ENCODE measurements at places on chromosomes 5 and 9.

GRCh38 chr9:136090768-136091581 is 4.1 kb downstream of the NACC2 start:
- ATAC-seq, result no peak

DNA sequence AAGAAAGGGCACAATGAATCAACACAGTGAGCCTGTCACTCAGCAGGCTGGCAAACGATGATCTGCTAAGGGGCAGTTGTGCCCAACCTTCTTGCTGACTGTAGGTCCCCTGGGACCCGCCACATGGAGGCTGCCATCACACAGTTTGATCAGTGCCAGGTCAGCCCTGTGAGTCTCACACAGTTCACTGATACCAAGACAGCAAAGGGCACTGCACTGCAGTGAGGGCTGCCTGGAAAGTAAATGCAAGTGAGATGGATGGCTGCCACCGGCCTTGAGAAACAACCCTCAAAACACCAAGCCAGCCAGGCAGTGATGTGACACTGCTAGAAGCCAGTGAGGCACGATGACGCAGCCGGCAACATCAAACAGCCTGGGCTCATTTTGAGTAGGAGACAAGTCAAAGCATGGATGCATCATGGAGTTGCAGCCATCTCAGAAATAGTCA is 30.3 kb downstream of the FOXD1 start:
- no peak for ATAC-seq

DNA sequence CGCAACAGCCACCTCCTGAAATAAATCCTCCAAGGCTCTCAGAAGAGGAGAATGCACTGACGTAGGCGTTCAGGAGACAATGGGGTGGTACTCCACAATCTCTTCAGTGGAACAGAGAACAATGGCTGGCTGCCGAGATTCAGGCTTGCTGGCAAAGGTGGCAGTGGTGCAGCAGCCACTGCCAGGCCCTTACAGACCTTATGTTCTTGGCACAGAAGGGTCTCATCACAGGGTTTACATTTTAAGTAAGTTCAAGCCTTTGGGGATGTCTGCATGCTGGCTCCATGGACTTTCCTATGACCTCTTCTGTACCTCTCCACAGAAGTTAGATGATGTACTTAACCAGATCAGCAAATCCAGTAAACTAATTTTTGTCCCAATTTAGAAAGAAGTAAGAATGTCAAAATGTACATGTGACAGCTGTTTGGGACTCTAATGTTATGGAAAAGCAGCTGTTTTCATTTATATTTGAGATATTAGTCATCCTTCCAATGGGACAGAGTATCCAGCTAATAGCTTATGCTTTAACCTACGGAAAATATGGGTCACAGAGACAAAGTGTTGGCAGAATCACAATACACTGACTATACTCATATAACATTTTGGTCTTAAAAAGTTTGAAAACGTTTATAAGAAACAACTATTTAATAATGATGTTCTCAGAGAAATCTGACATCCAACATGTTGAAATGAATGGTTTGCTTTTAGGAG is 180.9 kb downstream of the MAPKAP1 start:
- no peak for ATAC-seq

DNA sequence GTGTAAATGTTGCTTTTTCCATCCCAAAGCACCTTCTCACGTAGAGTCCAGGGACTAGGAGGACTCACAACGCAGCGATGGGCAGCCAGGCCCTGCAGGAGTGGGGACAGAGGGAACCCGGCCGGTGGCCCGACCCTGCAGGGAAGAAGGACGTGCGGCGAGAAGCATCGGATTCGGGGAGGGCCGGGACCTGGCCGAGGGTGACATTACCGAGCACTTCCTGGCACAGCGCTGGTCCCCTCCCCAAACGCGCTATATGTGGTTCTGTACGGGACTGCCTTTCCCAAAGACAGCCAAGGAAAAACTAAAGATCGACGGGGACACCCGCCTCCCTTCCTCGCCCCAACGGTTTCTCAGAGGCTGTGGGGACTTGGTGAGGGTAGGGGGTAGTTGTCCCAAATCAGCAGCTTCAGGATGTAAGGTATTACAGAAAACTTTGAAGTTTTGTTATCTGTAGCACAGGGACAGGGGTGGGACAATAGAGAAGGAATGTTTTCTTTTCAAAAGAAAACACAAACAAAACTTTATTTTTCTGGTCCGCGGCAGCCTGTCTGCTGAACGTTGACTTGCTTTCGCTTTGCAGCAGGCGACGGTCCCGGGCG is 887 bp upstream of the MAP3K1 start:
- peak; percentile 0 for ATAC-seq

GRCh38 chr9:116152390-116152789 is 1.2 kb upstream of the PAPPA start:
- ATAC-seq, result no peak

DNA sequence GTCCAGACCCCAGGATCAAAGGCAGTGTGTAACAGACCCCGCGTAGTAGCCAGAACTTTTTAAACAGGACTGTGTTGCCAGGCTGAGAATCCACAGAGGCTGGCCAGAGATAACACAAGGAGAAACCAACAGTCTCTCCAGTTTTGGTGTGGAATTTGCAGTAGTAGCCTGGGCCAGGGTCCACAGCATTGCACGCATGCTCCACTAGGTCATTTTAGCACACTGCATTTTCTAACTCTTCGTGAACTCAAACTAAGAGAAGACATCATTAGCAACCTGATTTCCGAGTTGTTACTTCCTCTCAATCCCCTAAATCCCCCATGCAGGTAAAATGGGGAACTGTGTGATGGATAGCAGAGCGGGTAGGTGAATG is 119.6 kb downstream of the BOD1 start:
- no peak for ATAC-seq

GRCh38 chr9:84827216-84827765 is 157.8 kb downstream of the NTRK2 start:
- ATAC-seq, result no peak

DNA sequence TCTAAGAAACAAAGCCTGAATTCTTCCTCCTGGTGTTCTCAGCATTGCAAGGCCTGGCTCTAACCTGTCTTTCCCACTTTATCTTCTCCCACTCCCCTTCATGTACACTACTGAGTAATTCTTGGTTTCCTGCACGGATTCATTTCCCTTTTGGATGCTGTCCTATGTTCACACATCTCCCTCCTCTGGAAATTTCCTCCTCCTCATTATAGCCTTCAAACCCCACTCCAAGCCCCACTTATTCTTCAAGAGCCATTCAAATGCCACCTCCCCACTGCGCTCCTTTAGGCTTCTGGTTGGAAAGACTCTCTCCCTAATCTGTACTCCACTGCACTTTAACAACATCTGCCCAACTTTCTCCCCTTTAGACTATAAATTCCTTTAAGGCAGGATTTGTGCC is 28.2 kb upstream of the C5orf63 start:
- ATAC-seq, result no peak

- ATAC-seq, result no peak
Measured at GRCh38 chr5:38764937-38765391, 80.8 kb upstream of the OSMR start.

DNA sequence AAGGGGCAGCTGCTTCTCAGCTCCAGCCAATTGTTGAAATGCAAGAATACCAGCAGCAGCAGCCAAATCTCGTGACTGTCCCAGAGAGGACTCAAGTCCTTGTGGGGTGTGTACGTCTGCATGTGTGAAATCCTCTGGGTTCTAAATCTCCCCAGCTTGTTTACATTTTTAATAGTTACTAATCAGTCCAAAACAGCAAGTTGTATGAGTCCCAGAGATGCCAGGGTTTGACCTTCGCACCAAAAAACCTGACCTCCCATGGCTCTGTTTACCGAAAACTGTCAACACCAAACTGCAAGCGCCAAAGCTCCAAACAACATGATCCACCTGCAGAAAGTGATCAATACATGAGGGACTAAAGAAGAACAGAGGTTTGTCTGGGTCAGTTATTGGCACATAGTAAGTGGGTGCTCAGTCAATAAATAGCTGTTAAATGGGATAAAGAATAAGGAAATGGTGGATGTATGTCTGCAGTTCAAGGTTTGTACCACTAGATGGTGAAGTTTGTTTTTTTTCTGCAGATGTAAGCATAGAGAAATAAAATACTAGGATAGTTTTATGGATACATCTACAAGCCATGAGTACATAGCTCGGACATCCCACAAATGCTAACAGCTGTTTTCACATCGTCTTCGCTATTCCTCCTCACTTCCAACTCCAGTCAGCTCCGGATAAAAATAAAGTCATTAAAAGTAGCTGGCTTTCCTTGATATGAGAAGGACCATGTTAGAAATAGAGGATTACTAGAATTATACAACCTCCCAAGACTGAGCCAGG is 85.3 kb upstream of the ADRB2 start:
- ATAC-seq, result no peak

GRCh38 chr5:126023994-126024441 is 399.2 kb upstream of the GRAMD2B start:
- ATAC-seq, result no peak

GRCh38 chr5:136020001-136020382 is 8.8 kb upstream of the TGFBI start:
- no peak for ATAC-seq

GRCh38 chr5:35198075-35198474 is 32.2 kb downstream of the PRLR start:
- ATAC-seq, result no peak

- ATAC-seq, result no peak
Measured at GRCh38 chr5:132389585-132390286, 20.2 kb downstream of the SLC22A5 start.

DNA sequence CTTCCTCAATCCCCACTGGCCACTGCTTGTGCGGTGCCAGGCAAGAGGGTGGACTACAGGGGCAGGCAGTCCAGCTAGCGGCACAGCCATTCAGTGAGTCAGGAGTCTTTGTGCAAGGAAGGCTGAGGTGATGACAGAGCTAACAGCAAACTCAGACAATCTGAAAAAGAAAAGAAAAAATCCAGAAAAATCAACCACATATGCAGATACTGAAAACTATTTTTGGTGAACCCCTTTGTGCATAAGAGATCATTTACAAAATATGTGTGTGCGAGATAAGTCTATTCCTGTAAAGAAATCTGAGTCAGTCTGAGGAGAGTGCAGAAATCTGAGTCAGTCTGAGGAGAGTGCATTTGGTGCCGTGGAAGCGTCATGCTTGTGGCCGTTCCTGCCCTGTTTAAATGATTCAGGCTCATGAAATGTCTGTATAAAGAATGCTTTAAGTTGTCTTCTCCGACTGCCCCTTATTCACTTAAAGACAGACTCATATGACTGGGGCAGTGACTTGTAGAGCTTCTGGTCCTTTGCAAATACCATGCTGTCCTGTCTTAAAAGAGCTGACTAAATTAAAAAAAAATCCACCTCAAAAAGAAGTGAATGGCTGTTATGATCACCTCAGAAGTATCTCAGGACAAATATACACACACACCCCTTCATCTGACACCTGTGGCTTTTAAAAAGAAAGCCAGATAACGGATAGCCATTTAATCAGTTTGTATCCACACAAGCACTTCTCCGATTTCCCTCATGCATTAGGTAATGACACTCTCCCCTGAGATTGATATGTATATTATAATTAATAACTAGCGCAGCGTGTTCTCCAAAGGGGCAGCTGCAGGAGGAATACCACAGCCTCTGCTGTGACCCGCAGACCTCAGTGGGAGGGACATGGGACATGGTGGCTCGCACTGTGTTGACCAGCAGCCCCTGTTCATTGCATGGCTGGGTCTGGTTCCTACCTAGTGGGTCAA is 47.3 kb downstream of the TRIO start:
- no peak for ATAC-seq

DNA sequence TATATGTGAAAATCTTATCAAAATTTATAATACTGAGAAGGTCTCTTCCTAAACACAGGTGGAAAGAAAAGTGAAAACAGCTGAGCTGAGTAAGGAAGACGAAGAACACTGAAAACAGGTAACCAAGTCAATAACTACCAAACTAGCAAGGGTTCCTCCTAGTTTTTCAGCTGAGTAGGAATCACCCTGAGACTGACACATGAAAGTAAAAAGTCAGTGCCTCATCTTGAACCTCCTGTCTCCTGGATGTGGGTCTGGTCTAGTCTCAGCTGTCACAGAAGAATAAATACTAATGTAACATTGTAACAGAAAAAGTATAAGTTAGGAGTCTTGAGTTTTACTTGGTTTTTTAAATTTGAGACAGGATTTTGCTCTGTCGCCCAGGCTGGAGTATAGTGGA is 121.0 kb downstream of the MEF2C start:
- ATAC-seq, result no peak

DNA sequence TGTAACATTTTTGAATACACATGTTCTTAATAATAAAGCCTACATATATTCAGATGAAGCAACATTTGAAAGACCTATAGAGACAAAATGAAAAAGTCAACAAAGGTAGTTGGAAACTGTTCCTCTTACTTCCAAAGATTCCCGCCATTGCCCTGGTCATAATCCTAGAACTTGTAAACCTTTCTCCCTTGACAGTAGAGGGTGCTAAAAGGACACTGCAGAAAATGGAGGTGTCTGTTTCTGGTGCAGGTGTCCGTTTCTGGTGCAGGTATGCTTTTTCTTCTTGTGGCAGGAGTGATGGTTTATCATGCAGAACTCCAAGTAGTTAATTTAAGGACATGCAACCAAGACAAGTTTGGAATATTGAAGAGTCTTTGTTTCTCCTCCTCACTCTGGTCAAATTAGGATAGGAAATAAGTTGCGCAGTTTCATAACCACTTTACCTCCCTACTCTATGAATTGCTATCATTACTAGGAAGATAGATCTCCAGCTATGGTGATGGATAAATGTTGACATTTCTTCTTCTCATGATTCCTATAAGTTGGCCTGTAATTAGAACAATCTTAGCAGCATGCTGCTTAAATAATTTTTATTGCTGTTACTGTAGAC is 56.0 kb upstream of the FAM174A start:
- ATAC-seq, result no peak

GRCh38 chr9:113570749-113571711 is 107.5 kb downstream of the RGS3 start:
- no peak for ATAC-seq

- ATAC-seq, result no peak
Measured at GRCh38 chr5:101717721-101718120, 578.4 kb downstream of the SLCO4C1 start.

DNA sequence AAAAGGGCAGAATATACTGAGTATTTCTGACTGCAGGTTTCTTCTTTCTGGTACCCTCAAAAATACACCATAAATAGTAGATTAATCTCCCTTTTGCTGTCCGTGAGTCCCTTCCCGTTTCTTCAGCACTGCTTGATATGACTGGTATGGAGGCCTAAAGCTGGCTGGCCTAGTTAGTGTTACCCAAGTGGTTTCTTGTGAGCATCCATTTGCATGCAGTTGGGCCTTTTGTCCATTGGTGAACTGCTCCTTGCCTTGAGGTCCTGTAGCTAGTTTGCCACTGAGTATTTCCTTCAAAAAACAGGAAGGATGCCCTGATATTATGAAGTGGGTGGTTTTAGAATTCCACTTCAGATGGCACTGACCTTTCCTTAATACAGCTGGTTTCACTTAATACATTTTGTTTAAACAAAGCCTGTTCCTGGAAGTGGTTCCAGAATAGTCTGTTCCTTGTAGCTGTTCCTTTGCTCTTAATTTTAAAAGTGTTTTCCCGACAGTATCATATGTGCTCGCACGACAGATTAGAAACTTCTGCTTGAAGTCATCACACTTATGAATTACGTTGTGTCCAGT is 40.0 kb upstream of the ABL1 start:
- no peak for ATAC-seq

GRCh38 chr5:155530046-155530445 is 516.5 kb downstream of the KIF4B start:
- no peak for ATAC-seq

Measured in stimulated activated memory B cell treated with anti-CD40 and anti-IgM and Interleukin-4, amounts not matched to agents 10 μg/mL and 1 μg/mL and 100 μg/mL, for 72 hours (primary cell).